ENCODE measurements at places on chromosomes 11 and 22.
A peak's percentile ranks its signal among the peaks of the same experiment; 100 is the strongest.

DNA sequence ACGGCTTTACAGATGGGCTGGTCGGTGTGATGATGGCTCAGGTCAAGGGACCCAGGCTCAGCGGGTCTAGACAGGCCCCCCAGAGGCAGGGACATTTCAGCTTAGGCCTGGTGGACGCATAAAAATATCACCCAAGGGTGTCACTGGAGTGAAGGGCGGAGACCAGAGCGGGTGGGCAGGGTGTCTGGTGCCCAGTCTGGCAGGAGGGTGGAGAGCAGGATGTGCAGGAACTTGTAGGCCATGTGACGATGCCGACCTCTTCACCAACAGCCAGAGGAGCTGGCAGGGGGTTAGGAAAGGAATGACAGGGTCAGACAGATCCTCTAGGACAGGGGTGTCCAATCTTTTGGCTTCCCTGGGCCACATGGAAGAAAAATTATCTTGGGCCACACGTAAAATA lies 4.5 kb downstream of the MAPK8IP1 start:
- no peak for DNase-seq

- no peak for DNase-seq
These were observed 37.5 kb downstream of the MACROD1 start for GRCh38 chr11:64128255-64129006.

- no peak for DNase-seq
These were observed 59.5 kb upstream of the SEZ6L start for GRCh38 chr22:26109686-26110315.

DNA sequence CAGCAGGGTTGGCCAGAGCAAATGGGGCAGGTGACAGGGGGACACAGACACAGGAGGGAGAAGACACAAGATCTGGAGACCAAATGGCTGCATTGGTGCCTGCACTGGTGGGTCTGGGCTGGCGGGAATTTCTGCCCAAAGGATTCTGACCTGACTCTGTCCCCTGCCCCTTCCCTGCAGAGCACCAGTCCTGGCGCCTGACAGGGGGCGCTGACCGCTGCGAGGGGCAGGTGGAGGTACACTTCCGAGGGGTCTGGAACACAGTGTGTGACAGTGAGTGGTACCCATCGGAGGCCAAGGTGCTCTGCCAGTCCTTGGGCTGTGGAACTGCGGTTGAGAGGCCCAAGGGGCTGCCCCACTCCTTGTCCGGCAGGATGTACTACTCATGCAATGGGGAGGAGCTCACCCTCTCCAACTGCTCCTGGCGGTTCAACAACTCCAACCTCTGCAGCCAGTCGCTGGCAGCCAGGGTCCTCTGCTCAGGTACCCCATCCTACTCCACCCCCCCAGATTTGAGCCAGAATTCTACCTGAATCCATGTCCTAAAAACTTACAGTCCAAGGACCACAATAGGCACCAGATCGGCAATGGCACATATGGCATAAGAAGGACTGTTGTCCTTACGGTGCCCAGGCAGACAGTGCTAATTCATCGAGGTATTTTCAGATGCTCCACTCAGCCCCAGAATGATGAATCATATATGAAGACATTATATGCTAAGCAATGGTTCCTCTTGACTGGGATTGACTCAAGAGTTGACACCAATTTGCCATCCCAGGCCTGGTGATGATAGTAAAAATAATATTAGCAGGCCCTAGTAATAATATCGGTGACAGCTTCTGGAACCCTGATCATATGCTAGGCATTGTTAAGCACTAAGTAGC lies 38.2 kb downstream of the CD6 start:
- no peak for DNase-seq

DNA sequence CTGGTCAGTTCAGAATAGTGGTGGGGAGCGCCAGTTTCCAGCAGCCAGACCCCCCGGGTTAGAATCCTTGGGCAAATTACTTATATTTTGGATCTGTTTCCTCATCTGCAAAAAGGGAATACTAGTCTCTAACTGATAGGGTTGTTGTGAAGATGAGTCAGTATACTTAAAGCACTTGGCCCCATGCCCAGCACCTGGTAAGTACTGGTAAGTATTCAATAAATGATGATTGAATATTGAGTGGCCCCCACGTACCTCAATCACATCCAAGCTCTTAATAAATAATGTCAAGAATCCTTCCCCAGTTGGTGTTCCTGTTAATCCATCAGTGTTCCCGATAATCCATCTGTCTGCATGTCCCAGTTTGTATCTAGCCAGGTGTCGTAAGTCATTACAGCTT lies 12.1 kb downstream of the ACP2 start:
- no peak for DNase-seq

DNA sequence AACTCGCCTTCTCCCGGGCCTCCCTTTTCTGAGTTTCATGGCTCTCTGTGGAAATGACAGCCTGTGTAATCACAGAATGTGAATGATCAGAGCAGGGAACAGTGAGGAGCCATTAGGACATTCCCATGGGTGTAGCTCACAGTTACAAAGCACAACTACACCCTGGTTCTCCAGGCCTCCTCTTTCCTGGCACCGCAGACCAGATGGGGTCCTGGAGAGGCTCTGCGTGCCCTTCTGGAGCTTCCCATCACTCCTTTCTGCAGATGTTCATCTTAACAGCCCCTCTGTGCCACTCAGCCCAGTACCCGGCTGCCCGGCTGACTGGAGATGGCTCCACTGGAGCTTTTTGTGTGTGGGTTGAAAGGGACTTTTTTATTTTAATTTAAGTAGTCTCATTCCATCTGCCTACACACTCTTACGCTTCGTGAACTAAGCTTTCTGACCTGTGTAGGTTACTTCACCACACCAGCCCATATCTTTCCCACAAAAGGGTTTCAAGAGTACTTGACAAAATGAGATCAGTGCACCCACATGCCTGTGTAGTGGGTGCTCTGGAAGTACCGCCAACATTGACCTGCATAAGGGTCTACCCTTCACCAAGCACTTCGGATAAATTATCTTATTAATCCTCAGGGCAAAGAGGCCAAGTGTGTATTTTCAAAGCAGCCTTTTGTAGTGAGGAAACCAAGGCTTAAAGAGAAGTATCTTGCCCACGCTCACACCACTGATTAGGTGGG lies 29.8 kb downstream of the SREBF2 start:
- peak; percentile 80 for DNase-seq

- no peak for DNase-seq
These were observed 260.6 kb downstream of the ETS1 start for GRCh38 chr11:128326791-128327190.

- no peak for DNase-seq
These were observed 309.4 kb upstream of the ZC3H12C start for GRCh38 chr11:109783840-109784239.

- no peak for DNase-seq
These were observed 78.6 kb downstream of the FAM168A start for GRCh38 chr11:73519266-73519665.

DNA sequence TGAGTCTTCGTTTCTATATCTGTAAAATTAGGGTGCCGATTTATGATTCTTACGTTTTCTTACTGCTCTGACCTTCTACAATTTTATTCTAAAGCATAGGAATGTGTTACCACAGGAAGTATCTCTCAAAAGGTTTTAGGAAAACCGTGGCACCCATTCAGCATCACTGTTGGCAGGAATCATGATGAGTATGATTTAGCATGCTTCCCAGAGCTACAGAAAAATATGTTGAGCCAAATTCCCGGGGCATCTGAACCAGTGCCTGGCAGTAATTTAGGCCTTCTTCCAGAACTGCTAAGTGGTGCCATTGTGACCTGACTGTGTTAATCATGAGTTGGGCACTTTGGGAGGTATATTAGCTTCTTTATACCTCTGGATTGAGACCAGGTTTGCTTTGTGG lies 605.0 kb upstream of the RAG2 start:
- DNase-seq = no peak

- DNase-seq = no peak
These were observed 39.8 kb downstream of the KREMEN1 start for GRCh38 chr22:29112681-29113080.

- no peak for DNase-seq
These were observed 12.8 kb downstream of the MRPL17 start for GRCh38 chr11:6670202-6670830.

DNA sequence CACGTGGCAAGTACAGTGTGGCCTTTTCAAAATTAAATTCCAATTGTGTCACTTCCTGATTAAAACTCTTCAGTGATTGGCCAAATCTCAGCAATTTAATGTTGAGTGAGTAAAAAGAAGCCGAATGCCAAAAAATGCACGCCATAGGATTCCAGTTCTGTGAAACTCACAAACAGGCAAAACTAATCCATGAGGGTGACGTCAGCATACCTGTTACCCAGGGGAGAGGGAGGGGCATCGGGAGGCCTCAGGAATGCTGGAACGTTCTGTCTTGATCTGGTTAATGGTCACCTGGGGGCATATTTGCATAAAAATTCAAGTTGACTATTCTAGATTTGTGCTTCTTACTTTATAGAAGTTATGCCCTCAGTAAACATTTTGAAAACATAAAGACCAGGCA lies 39.9 kb upstream of the RAB1B start:
- DNase-seq = no peak

- DNase-seq = no peak
These were observed 2.0 kb downstream of the GGA1 start for GRCh38 chr22:37610480-37611129.

- DNase-seq = peak; percentile 4
These were observed 38.2 kb downstream of the PITPNB start for GRCh38 chr22:27880778-27881394.

DNA sequence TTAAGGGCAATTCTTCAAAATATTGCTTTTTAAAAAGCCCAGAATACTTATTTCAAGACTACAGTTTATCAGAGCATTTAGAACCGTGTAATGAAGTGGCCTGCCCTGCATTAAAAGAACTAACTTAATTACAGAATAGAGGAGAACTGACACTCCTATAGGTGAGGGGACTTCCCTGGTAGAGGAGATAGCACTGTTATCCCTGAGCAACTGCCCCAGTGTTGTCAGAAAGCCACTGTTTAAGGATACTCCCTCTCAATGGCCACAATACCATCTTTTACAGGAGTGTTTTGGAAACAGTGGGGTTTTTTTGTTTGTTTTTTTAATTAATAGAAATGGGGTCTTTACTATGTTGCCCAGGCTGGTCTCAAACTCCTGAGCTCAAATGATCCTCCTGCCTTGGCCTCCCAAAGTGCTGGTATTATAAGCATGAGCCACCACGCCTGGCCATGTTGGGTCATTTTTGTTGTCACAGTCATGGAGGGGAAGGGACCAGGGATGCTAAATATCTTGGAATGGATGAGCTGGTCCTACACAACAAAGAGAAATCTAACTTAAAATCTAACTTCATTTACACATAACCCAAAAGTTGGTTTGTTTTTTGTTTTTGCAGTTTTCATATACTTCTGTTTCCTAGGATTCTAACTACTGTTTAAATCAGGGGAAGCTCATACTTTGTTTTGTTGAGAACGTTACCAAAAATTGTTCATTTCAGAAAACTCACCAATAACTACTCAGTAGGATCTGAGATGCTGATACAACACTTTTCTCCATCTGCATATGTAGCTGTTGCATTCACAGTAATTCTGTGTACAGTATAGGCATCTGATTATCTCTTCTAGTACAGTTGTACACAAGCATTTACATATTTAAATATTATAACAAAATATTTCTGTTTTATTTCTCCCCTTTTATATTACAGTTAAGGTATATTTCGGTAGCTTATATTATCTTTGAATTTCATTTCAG lies 8.1 kb downstream of the RPL27A start:
- no peak for DNase-seq

Data from DMS79 treated with DMSO at 0.1 percent for 48 hours (cell line).